Hematopoietic multipotent progenitor cell treated with erythropoietin and hydrocortisone succinate and interleukin-3 and kit ligand, for 4 days (in vitro differentiated cells): ENCODE measurements at places on chromosomes 11 and 22.

GRCh38 chr11:5553343-5553742 lies 5.0 kb upstream of the OR52H1 start:
- peak; percentile 35 for DNase-seq

- no peak for DNase-seq
These were observed 127.8 kb downstream of the TEAD1 start for GRCh38 chr11:12801976-12802375.

DNA sequence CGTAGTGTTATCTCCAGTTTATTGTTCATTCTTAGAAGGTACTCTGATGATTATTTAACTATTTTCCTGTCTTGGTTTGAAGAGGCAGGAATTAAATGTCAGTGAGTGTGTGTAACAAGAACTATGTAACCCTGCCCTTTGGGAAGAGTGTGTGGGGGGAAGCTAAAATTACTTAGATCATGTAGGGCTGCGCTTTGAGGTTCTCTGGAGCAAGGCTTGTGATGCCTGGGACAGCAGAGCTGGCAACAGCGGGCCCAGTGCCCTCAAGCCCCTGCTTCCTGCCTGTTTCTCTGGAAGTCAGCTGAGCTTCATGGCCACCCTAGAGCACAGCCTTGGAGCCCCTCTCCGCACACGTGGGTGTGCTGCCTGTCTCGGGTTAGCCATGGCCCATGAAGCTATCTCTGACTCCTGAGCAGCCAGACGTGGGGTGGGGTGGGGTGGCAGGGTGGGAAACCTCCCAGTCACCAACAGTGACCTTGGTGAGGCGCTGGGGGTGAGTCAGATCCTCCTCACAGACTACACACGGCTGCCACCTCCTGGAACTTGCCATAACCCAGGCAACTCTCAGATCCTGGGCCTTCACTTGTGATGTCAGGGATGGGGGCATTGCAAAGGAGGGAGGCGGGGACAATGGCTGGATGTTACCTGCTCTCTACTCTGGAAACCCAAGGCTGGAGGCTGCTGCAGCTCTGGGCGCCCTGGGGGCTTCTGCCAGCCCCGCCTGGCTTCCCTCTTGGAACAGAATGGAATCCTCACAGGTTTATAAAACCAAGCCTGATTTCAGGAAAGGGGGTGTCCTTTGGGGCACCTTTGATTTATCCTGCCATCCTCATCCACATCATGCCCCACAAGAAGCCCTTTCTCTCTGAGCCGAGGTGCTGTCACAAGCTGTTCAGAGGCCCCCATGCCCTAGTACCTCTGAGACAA lies 88.6 kb downstream of the SNX19 start:
- DNase-seq, result peak; percentile 59

GRCh38 chr11:130219148-130219547 lies 59.6 kb downstream of the ST14 start:
- no peak for DNase-seq

DNA sequence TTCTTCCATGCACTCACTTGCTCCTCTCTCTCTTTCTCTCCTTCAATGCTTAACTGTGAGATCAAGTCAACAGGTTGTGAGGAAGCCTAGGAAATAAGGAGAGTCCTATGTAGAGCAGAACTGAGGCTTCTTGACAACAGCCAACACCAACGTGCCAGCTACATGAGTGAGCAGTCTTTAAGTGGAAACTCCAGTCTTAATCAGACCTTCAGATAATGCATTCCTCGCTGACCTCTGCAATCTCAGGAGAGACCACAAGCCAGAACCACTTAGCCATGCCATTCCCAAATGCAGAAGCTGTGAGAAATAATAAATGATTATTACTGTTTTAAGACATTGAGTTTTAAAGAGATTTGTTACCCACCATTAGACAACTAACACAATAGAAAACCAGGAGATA lies 6.1 kb upstream of the TEAD1 start:
- DNase-seq, result no peak

GRCh38 chr22:27937453-27937852 lies 18.4 kb upstream of the PITPNB start:
- peak; percentile 24 for DNase-seq

DNA sequence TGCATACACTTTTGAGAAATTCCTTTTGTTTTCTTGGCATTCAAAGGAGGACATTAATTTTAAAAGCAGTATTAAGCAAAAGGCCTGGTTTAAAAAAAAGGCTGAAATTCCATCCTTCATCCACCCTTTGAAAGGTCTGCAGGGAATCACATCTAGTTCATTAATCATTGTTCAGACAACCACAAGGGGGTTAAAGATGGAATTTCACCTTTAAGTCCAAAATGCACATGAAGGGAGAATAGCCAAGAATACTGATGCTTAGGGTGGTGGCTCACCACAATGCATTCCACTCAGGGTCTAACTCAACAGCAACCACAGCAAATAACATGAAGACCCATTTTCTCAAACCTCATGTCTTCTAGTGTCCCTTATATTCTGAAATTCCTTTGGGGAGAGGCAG lies 256.9 kb downstream of the CADM1 start:
- no peak for DNase-seq

- no peak for DNase-seq
These were observed 861.8 kb downstream of the LRRC4C start for GRCh38 chr11:40597546-40598113.

- no peak for DNase-seq
These were observed 73.9 kb downstream of the SPON1 start for GRCh38 chr11:14036469-14036868.

DNA sequence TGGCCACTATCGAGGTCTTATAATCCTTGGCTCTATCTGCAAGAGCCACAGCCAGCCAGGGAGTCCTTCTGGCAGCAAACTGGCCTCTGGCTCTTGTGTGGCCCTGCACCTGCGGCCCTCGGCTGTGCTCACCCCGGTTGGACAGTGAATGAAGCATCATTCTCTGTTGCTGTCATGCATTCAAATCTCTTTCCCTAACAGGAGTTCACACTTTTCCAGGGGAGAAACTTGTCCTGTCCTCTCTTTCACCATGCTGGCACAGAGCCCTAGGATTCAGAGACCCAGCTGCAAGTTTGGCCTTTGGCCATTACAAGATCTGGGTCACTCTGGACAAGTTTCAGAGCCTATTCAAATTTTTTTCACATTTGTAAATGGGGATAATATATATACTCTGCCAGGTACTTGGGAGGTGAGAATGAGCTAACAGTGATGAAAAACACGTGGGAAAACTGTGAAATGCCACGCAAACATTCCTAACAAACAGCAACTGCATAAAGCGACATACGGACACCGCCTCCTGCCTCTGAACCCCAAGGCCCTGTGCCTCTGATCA lies 34.2 kb downstream of the TMEM184B start:
- no peak for DNase-seq

DNA sequence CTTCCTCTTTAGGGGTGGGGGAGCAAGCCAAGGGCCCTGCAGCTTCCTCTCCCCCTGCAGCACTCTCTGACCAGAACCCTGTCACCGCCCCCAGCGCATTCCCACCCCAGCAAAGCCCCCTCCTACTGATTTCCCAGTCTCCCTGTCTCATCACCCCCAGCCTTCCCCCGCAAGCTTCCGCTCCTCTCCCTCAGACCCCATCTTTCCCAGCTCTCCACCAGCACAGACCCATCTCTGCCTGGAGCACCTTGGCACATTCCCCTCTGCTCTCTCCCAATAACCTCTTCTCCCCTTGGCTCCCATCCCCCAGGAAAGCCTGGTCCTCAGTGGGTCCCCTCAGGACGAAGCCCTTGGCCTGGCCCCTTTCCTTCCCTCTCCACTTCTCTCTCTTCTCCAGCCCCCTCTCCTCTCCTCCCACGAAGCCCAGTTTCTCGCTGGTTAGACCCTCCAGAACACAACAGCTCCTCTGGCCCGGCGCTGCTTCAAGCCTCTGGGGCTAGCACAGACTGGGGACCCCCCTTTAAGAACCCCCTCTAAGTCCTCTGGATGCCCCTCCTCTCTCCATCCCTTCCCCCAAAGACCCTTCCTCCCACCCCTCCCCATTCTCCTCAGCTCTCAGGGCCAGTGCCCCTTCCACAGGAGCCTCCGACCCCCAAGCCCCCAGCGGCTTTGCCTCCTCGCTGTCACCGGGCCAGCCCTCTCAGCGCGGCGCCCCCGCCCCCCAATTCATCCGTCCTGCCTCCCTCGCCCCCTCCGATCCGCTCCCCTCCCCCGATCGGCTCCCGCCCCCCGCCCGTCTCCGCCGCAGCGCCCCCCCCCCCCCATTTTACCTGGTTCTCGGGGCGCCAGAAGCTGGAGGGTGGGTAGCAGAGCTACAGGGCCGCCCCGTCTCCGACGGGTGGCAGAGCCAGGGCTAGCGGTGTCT lies 594 bp downstream of the NRXN2 start:
- DNase-seq, result no peak

GRCh38 chr11:121936370-121936769 lies 179.6 kb downstream of the BLID start:
- DNase-seq, result no peak

DNA sequence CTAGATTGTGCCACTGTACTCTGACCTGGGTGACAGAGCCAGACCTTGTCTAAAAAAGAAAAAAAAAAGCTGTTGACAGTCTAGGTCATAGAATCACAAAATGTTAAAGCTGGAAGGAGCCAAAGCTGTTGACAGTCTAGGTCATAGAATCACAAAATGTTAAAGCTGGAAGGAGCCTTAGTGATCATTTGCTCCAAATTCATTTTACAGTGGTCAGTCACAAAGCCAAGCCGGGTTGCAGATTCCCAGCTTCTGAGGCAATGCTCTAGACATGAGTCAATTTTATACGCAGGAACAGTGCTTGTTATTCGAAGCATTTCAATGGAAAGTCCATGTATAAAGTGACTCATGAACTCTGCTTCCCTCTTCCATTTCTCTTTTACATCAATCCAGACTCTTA lies 47.4 kb downstream of the SYT13 start:
- DNase-seq, result no peak

DNA sequence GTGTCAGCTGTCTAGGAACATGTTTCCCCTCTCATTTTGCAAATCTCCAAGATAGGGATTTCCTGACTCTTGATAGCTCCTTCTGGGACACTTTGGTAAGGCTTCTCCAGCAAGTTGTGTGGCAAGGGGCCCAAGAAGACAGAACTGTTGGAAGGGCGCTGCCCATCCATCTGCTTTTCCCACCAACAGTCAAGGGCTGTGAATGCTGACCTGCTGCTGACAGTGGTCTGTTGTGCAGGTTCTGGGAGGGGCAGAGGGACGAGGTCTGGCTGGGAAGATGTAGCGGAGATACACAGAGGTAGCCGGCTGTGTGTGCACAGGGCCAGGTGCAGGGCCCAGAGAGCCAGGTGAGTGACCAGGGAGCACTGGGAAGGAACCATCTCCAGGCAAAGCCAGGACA lies 12.2 kb downstream of the BCR start:
- no peak for DNase-seq

- DNase-seq, result no peak
These were observed 46.6 kb downstream of the ST14 start for GRCh38 chr11:130206141-130206540.

DNA sequence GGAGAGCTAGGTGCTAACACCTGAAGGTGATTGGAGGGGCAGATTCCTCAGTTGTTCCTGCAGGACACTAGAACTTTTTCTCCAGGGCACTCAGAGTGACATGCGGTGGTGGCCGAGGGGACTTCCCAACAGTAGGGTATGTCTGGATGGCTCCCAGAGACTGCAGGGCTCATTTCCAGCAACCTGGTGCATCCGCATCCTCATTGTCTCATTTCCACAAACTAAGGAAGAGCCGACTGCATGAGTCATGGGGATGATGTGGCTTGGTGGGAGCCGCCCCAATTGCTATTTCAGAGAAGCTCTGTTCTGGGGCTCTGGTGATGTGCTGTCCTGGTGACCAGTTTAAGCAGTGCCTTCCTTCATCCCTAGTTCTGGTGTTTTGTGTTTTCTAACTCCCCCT lies 2.8 kb upstream of the ROBO4 start:
- DNase-seq, result no peak

DNA sequence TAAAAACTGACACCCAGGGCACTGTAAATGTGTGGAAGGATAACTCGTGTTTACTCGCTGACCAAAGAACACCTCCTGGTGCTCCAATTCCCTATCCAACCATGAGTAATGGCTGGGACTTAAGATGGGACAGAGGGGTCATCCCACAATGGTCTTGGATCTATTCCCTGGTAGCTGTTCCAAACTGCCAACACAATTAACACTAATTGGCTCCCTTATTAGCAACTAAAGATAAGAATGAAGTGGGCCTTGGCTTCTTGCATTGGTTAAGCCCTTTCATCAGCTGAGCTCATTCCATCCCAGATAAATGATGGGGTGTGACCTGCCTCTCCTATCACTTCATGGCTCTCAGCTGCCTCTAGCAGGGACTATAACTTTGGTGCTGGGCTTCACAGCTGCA lies 1.5 kb upstream of the SIK3 start:
- peak; percentile 44 for DNase-seq

GRCh38 chr11:2516276-2517015 lies 71.6 kb downstream of the KCNQ1 start:
- no peak for DNase-seq

- peak; percentile 28 for DNase-seq
These were observed 14.3 kb upstream of the EFCAB6 start for GRCh38 chr22:43826142-43827002.

DNA sequence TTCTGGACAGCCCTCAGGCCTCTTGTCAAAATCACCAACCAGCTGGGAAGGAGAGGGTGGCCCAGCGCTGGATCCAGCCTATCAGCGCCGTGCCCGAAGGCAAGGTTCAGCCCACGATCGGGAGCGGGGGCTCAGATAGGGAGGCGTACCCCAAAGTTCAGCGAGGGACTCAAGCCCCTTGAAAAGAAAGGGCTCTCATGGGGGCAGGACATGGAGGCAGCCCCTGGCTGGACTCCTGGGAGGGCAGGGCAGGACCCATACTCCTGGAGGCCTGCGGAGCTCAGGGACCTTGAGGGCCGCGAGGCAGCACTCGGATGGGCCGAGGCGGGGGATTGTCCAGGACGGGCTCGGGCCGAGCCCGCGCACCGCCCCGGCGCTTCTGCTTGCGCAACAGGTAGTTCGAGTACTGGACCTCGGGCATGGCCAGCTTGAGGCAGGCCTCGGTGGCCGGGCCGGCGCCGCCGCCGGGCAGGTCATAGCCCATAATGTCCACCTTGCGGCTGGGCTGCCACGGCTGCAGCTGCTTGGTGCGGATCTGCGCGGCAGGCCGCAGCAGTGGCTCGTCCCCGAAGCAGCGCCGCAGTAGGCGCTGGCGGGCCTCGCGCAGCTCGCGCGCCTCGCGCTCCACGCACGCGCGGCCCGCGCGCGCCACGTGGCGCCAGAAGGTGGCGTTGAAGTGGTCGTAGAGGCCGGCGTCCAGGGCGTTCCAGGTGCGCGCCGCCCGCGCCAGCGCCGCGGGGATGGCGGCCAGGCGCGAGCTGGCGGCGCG lies 6.5 kb downstream of the GAL3ST3 start:
- DNase-seq, result no peak

GRCh38 chr11:29119707-29120618 lies 896.9 kb downstream of the KCNA4 start:
- DNase-seq, result no peak

DNA sequence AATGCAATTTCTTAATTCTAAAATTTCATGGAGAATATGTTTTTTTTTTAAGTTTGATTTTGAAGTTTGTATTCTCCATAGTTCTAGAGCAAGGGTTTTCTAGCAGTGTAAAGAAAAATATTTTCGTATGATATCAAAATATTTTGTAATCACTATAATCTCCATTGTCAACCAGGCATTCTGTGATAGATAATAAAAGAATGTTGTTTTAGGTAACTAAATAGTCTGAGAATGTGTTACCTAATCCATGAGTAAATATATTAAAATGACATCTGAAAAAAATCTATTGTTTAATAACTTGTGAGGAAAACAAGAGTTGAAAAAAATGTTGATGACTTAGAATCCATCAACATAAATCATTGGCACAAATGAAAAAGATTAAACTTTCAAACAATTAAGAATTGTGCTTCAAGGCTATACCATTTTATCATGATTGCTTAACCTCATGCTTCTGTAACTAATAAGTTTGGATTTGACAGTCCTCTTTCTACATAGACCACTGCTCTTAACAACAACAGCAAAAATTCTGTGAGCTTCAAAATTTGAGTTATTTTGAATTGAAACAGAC lies 2211.8 kb downstream of the LRRC4C start:
- no peak for DNase-seq
